ENCODE measurements at places on chromosomes 1 and 21. TPM values are rescaled to one million over a fixed set of nuclear protein-coding genes. Genes with fewer than 3 reads are reported as not detected.

DNA sequence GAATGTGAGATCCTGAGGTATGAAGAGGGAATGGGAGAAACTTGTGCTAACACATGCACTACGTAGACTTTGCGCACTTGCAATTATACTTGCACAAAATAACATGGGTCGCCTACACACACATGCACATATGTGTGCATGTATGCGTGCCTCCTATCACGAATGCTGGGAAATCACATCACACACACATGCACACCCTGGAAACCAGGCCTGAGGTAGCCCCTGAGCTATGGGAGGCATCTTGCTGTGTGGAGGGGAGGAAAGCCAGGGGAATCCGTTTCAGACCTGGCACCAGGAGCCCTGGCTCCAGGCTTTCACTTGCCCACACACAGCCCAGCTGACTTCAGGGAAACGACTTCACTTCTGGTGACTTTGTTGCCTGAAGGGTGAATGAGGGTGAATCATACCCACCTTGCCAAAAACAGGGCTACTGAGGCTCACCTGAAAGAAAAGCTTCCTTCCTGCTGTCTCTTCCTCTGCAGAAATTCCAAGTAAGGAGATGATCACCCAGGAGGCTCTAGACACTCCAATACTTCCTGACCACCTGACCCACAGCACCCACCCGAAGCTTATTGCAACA lies 136.0 kb upstream of the NGF start:
- DNase-seq: no peak

DNA sequence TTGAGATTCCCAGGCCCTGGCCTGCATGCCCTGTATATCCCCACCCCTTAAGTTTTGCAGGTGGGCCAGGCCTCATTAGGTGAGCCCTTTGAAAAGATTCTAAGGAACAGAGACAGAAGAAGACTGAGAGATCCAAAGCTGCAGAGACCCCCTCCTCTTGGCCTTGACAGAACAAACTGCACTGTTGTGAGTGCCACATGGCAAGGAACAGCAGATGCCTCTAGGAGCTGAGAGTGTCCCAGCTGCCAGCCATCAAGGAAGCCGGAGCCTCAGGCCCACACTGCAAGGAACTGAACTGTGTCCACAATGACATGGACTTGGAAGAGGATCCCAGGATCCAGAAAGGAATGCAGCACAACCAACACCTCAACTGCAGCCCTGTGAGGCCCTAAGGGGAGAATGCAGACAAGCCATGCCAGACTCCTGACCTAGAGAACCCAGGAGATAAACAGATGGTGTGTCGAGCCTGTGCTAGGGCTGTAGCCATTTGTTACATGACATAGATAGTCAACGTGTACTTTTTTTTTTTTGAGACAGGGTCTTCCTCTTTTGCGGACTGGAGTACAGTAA lies 182.7 kb downstream of the AJAP1 start:
- no peak for DNase-seq

The APOBEC4 gene
- not detected for total RNA-seq

- DNase-seq: no peak
These were observed 849.4 kb upstream of the ADAMTS5 start for GRCh38 chr21:27816301-27816700.

DNA sequence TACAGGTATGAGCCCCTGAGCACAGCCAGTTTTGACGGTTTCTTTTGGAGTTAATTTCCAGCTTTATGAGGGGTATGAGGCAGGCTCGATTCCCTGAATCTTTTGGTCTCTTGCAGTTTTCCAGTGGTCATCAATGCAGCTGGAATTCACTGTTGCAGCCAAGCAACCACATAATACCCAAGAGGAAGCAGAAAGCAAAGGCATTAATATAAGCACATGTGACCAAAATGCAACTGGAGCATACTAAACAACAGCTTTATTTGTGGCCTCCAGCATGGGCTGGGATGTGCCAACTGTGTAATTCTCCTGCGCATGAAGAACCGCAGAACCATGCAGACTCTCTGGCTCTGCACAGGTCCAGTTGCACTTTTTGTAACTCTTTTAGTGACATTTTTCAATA lies 33.0 kb downstream of the DSCAM start:
- DNase-seq: no peak

The ATP5PO gene
- 568 TPM for total RNA-seq

DNA sequence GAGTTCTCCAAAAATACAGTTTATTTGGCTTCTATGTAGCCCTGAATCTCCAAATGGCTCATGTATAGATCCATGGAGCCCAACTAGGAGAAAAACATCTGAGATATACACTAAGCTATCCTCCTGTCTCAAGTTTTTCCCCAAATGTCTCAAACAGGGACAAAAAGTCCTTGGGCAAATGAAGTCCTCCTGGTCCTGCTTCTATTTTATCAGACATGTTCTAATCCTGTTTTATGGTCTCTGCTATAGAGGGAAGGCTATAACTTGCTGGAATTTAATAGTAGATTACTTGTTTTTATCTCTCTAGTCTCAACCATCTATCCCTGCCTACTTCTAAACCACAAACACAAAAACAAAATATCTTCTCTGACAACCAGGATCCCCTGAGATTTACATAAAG lies 26.9 kb downstream of the CRP start:
- DNase-seq: no peak

DNA sequence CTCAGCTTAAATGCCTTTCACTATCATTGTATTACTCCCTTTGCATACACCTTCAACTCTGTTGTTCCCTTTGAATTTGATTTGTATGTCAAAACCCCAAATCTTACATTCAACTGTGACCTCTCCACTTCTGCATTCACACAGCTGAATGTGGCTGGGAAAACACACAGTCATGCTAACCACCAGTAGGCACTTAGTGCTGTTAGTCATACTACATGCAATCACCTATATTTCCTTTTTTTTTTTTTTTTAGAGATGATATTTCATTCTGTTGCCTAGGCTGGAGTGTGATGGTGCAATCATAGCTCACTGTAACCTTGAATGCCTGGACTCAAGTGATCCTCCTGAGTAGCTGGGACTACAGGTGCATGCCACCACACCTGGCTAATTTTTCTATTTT lies 16.2 kb downstream of the BTBD8 start:
- DNase-seq: no peak

Data from left cardiac atrium (tissue), 4 donors.